ENCODE measurements at places on chromosomes 3 and 15.

DNA sequence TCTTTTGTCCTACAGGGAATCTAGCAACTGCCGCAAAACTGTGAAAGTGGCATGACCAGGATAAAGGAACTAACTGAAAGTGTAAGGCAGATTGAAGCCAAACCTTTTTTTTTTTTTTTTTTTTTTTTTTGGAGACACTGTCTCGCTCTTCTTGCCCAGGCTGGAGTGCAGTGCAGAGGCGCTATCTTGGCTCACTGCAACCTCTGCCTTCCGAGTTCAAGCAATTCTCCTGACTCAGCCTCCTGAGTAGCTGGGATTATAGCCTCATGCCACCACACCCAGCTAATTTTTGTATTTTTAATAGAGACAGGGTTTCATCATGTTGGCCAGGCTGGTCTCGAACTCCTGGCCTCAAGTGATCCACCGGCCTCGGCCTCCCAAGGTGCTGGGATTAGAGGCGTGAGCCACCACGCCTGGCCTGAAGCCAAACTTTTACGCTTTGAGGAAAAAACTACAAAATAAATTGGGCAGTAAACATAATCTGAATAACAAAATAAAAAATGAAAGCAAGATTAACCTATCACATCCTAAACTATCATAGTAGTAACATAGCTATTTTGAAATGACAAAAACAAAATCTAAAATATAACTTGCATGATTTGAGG, 9.7 kb downstream of the SLTM start:
- DNase-seq: no peak

DNA sequence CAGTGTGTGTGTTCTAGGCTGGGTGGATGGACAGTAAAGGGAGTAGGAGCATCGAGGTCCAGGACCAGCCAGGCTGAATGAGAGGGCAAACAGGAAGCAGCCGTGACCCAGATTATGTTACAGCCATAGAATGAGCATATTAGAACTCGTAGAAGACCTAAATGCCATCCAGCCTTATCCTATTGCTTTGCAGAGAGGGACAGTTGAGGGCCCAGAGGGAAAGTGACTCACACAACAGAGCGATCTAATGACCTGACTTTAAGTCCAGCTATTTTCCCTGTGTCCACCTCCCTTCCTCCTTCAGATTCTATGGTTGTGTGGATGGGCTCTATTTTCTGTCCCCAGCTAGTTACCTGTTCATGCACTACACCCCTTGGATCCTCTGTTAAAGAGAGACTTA, 634.1 kb upstream of the TBL1XR1 start:
- DNase-seq: no peak

DNA sequence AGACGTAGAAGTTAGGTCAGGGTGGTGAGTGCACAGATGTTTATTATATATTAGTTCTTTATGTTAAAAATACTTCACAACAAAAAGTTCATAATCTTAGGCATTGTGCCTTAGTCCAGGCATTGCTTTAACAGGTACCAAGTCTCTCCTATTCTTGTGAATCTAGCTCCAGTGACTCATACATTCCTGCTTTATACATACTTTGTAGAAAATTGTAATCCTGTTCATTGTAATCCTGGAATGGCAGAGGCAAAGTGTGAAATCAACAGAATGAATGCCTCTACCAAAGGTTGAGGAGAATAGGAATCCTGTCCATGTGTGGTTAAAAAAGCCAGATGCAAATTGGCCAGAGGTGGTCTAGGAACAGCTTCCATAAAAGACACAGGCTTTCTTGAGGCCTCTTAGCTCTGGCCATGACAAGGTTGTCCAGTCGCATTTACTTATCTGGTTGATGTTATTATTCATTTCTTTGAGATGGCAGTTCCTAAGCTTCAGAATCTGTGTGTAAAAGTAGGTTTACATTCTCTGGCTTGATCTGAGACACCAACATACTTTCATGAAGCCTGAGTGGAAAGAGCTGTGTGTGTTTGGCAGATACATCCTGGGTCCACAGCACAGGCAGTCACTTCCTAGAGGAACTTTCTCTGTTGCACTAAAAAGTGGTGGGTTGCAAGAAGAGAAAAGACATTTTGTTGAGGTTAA, 109.0 kb downstream of the CDIN1 start:
- DNase-seq: no peak

DNA sequence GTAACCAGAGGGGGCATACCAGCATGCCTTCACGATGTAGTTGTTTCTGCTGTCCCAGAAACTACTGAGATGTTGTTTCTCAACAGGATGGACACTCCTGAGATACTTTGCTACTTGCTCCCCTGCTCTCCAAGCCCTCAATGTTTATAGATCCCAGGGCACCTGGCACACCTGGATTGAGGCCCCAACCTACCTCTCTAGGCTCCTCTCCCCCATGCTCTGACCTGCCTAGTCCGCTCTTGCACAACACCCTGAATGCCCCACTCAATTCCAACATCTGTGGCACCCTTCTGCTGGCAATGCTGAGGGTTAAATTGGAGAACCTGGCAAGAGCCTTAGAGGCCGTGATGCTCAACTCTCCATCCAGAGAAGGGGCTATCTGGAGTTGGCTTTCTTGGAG, 42.5 kb upstream of the ANKRD34C start:
- no peak for DNase-seq

GRCh38 chr3:37116998-37117397, 57.4 kb downstream of the LRRFIP2 start:
- DNase-seq: no peak

GRCh38 chr3:39468108-39468436, 592 bp downstream of the MOBP start:
- DNase-seq: no peak

DNA sequence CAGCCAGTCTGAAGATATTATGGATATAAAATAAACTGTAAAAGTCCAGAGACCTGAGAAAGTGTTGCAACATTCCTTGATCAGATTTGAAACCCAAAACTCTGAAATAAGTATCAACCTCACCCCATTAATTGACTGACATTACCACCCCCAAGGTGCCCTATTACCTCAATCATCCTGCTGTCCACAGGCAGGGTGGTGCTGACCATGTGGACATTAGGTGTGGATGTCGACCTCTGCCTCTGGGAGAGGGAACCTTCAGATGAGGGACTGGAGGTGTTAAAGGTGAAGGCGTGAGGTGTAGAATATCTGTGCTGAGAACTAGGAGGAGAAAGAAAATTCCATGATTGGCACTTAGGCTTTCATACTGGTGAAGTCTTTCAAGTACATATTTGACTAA, 47.1 kb downstream of the MKRN2 start:
- DNase-seq: no peak

DNA sequence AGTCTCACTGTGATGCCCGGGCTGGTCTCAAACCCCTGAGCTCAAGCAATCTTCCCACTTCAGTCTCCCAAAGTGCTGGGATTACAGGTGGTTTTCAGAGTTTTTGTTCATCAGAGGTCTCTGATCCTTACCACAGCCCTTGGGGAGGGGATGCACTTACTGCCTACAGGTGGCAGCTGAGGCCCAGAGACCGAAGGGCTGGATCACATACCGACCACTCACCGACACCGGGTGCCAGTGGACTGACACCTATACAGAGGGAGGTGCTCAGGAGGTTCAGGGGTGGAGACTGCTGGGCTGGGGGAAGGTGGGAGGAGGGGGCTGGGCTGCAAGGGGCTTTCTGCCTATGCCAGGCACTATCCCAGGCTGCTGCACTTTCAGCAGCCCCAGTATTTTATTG, 19.5 kb downstream of the DUSP7 start:
- DNase-seq: no peak

- no peak for DNase-seq
Observed at GRCh38 chr3:48819234-48820221, 28.1 kb downstream of the PRKAR2A start.

- no peak for DNase-seq
Observed at GRCh38 chr3:161851941-161852566, 355.4 kb downstream of the OTOL1 start.

- DNase-seq: no peak
Observed at GRCh38 chr3:101665851-101666250, 11.1 kb downstream of the ZBTB11 start.

DNA sequence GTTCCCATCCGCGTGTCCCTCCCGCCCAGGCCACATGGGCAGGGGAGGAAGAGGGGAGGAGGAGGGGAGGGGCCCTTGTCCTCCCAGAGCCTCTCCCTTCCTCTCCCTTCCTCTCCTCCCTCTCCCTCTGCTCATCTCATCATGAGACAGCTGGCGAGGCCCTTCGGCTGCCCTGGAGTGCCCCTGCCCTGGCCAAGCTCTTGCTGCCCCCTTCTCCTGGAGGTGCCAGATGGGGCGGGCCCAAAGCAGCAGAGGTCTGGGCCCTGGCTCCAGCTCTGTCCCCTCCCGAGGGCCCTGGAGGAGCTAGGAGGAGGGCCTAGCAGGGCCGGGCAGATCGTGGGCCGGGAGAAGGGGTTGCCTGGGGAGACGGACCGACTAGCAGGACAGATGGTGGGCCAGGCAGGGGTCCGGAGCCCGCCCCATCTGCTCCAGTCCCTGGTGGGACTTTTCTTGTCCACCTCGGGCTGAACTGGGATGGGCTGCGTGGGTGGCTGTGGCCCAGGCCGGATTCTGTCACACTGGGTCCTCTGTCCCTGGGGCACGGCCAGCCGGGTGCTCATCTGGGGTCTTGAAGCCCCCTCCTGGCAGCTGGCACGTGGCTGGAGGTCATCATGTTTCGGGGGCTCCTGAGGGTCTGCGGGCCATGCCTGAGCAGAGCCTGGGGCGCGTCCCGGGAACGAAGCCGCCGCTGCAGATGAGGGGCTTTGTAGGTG, 183.4 kb downstream of the GOLGA6L6 start:
- no peak for DNase-seq

DNA sequence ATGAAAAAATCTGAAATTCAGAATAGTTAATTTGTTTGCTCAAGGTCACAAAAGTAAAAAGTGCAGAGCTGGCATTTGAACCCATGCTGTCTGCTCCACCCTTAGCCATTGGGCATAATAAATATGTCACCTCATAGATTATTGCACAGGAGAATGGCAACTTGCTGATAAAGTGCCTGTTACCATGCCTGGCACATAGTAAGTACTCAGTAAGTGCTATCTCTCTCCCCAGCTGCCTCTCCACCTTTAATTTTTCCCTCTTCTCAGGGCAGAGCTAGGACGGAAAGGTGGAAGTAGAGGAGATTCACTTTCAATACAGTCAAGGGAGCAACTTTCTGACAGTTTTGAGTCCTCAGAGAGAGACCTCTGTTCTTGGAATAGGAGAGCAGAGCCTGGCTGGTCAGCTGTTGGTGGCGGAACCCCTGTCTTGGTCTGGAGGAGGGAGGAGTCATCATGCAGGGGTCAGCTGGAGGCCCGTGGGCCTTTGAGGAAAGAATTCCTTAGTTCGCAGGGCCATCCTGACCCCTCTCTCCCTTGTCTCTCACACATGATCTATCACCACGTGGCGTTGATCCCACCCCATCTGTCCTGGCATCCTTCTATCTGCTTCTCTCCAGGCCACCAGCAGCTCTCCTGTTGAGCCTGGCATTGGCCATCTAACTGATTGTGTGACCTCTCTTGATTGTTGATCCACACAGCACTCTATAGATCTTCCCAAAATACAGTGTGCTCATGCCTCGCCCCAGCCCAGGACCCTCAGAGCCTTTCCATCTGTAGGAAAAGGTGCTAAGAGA, 149.3 kb downstream of the RPLP1 start:
- no peak for DNase-seq

DNA sequence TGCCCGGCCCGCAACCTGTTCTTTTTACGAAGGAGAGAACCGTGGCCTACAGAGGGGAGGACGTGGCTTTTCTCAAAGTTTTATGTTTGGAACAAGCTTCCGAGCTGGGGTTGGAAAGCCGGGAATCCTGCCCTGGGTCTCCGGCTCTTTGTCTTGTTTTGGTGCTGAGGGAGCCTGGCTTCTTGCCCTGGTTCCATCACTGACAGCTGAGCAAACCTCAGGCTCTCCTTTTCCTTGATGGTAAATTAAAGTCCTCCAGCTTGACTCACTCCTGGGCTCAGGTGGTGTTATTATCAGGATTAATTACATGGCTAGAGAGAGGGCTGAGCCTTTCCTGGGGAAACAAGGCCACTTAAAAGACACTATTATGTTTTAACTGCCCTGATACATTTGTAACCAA, 289.5 kb upstream of the RGMA start:
- DNase-seq: no peak

DNA sequence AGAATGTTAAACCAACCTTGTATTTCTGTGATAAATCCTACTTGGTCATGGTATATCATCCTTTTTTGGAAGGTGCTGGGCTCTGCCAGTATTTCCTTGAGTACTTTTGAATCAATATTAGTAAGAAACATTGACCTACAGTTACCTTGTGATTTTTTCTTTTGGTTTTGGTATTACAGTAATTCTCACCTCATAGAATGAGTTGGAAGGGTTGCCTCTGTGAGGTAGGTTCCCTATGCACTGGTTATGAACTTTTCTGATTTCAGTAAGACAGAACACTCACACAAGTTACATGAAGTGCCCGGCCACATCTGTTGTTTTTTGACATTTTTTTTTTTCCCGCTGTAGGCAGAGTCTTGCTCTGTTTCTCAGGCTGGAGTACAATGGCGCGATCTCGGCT, 20.0 kb downstream of the PCCB start:
- DNase-seq: no peak

- DNase-seq: no peak
Observed at GRCh38 chr3:70053293-70053692, 53.8 kb downstream of the SAMMSON start.

DNA sequence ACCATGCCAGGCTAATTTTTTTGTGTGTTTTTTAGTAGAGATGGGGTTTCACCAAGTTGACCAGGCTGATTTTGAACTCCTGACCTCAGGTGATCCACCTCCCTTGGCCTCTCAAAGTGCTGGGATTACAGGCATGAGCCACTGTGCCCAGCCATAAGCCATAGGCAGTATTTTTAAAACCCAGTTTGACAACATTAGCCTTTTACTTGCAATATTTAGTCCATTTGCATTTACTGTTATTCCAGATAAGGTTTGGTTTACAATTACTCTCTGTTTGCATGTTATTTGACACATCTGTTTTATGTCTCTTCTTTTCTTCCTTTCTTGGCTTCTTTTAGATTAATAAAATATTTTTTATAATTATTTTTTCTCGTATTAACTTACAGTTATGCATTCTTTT, 83.6 kb upstream of the EPHB3 start:
- DNase-seq: no peak

DNA sequence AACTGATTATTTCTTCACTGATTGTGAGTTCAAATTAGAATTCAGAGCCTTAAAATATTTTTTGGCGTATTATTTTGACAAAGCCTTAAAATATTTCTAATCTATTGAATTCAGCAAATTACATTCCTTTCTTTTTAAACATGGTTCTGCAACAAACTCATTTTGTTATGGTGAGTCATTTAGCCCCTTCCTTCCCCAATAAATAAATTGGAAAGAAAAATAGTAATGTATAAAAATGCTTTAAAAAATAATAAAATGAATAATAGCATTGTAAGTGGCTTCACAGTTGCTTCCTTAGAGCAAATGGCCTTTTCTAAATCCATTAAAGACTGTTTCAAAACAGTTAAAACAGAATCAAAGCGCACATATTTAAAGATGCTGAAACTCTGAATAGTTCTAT, 12.1 kb downstream of the CSNK1G1 start:
- DNase-seq: no peak

GRCh38 chr3:154164387-154164786, 43.2 kb downstream of the ARHGEF26 start:
- DNase-seq: no peak

- no peak for DNase-seq
Observed at GRCh38 chr15:70625438-70625837, 137.9 kb downstream of the UACA start.

- DNase-seq: no peak
Observed at GRCh38 chr3:78732471-78732870, 1035.3 kb downstream of the ROBO1 start.

Measured in NCI-H1436 (cell line).